ENCODE measurements at places on chromosomes 3 and 15. TPM values are rescaled to one million over a fixed set of nuclear protein-coding genes. Genes with fewer than 3 reads are reported as not detected.
A peak's percentile ranks its signal among the peaks of the same experiment; 100 is the strongest.

Gene PPP1R14D
- not detected for total RNA-seq

Gene GPR156
- total RNA-seq: 0.24 TPM

Gene ITIH1
- not detected for total RNA-seq

Gene SIDT1
- 1.3 TPM for total RNA-seq

Gene TRIM69
- 70.0 TPM for total RNA-seq

Gene SENP5
- total RNA-seq: 22.9 TPM

- no peak overlapping the region for H3K27ac ChIP-seq
- no peak overlapping the region for H3K4me3 ChIP-seq
- H3K36me3 ChIP-seq: no peaks in the 10 kb centered on the region
- DNase-seq: no peak
Measured at GRCh38 chr15:29226436-29227208, 43.0 kb downstream of the NSMCE3 start.

DNA sequence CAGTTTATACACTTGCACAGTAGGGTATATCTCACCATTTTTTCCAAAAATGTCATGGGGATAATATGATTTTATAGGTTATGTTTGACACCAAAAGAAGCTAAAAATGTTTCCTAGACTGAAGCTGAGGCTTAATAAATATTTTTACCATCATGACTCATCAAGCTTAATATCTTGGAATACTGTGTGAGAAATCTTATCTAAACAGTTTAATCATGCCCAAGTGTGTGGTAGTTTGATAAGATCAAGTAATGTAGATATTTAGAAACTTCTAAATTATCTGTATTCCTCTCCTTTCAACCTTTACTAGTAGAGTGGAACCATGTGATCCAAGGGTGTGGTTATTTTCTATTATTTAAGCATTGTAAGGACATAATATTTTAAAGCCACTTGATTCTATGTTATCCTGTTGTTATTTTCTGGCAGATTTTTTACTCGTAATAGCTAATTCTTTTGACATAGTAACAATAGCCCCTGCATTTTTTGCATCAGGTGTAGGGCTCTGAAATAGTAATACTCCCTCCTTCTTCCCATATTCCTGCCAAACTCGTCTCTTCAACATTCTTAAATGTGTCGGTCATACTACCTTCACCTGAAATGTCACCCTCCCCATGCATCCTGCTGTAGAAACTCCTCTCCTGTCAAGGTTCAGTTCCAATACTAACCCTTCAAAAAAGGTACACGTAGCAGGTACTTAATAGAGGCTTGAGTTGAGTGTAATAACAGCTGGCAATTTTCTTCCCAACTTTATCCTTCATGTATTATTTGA is 729.6 kb downstream of the NLGN1 start:
- H3K36me3 ChIP-seq: no peaks in the 10 kb centered on the region
- H3K27me3 ChIP-seq: no peaks in the 10 kb centered on the region
- no peak overlapping the region for H3K4me3 ChIP-seq
- H3K27ac ChIP-seq: no peak overlapping the region
- H3K4me1 ChIP-seq: no peaks in the 10 kb centered on the region

- DNase-seq: peak; percentile 30
- H3K27me3 ChIP-seq: no peaks in the 10 kb centered on the region
- H3K27ac ChIP-seq: no peak overlapping the region
- peaks cover 8% of the 10 kb centered on the region for H3K4me1 ChIP-seq
Measured at GRCh38 chr3:142987707-142988106, 13.7 kb upstream of the U2SURP start.

- no peaks in the 10 kb centered on the region for H3K36me3 ChIP-seq
- H3K4me3 ChIP-seq: no peak overlapping the region
- H3K4me1 ChIP-seq: no peaks in the 10 kb centered on the region
- H3K27ac ChIP-seq: no peak overlapping the region
- no peak for DNase-seq
Measured at GRCh38 chr3:155323063-155323666, 29.7 kb upstream of the STRIT1 start.

- no peaks in the 10 kb centered on the region for H3K27me3 ChIP-seq
- H3K36me3 ChIP-seq: peaks cover 38% of the 10 kb centered on the region
- no peak overlapping the region for H3K4me3 ChIP-seq
- no peak overlapping the region for H3K27ac ChIP-seq
Measured at GRCh38 chr15:90959894-90960293, 5.2 kb downstream of the RCCD1 start.

DNA sequence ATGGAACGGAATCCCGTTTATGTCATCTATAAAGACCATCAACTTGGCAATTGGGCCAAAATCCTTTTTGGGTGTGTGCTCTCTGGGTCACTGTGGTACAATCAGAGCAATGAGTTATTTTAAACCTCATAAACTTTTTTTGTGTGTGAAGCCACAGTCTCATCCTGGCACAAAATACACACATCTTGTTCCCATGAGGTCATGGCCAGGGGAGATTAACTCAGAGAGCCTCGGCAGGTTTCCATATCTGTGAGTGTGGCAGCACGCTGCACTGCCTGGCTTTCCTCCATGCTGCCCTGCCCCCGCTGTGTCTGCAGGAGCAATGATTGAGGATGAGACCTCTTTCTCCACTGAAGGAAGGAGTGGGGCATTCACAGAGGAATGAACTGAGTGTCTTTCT is 54.0 kb upstream of the DLG1 start:
- peak; percentile 88 for DNase-seq
- no peaks in the 10 kb centered on the region for H3K36me3 ChIP-seq
- H3K4me3 ChIP-seq: no peak overlapping the region
- peaks cover 40% of the 10 kb centered on the region for H3K4me1 ChIP-seq
- H3K27ac ChIP-seq: peak overlapping the region; percentile 78

- no peak overlapping the region for H3K27ac ChIP-seq
- H3K36me3 ChIP-seq: no peaks in the 10 kb centered on the region
- no peak for DNase-seq
- H3K4me3 ChIP-seq: peak overlapping the region; percentile 69
- peaks cover 6% of the 10 kb centered on the region for H3K27me3 ChIP-seq
Measured at GRCh38 chr3:33278163-33278562, 921 bp downstream of the FBXL2 start.

DNA sequence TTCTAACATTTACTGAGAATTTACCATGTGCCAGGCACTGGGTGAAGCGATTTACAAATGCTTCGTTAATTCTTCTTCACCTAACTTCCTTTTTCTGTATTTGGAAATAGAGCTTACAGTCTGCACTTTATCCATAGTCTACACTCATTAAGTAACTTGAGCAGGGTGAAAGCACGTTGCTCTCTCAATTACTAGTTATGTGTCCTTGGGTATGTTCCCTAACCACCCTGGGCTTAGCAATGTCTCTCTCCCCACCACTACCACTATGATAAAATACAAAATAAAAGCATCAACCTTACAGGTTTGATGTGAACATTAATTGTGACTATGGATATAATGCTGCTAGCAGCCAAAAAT is 172.9 kb upstream of the SLC2A2 start:
- H3K4me3 ChIP-seq: no peak overlapping the region
- no peaks in the 10 kb centered on the region for H3K27me3 ChIP-seq
- no peaks in the 10 kb centered on the region for H3K36me3 ChIP-seq
- peaks cover 7% of the 10 kb centered on the region for H3K4me1 ChIP-seq

DNA sequence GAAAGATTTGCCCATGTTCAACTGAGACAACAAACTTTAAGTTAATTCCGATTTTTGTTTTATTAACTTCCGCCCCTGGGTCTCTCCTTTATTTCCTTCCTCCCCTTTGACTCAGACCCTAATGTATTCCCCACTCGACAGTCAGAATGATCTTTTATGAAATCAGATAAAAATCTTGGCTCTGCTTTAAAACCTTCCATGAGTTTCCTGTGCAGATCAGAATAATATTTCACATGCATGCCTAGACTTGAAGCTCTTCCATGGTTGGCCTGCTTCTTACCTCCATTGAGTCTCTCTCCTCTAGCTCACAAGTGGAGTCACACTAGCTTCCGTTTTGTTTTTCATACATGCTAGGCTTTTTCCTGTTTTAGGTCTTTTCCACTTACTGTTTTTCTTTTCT is 116.8 kb upstream of the SPATA16 start:
- no peak overlapping the region for H3K4me3 ChIP-seq
- no peaks in the 10 kb centered on the region for H3K4me1 ChIP-seq
- no peaks in the 10 kb centered on the region for H3K27me3 ChIP-seq
- DNase-seq: no peak

- no peak overlapping the region for H3K27ac ChIP-seq
- no peaks in the 10 kb centered on the region for H3K27me3 ChIP-seq
- no peak overlapping the region for H3K4me3 ChIP-seq
- no peaks in the 10 kb centered on the region for H3K36me3 ChIP-seq
Measured at GRCh38 chr3:168213920-168214319, 118.2 kb upstream of the GOLIM4 start.

DNA sequence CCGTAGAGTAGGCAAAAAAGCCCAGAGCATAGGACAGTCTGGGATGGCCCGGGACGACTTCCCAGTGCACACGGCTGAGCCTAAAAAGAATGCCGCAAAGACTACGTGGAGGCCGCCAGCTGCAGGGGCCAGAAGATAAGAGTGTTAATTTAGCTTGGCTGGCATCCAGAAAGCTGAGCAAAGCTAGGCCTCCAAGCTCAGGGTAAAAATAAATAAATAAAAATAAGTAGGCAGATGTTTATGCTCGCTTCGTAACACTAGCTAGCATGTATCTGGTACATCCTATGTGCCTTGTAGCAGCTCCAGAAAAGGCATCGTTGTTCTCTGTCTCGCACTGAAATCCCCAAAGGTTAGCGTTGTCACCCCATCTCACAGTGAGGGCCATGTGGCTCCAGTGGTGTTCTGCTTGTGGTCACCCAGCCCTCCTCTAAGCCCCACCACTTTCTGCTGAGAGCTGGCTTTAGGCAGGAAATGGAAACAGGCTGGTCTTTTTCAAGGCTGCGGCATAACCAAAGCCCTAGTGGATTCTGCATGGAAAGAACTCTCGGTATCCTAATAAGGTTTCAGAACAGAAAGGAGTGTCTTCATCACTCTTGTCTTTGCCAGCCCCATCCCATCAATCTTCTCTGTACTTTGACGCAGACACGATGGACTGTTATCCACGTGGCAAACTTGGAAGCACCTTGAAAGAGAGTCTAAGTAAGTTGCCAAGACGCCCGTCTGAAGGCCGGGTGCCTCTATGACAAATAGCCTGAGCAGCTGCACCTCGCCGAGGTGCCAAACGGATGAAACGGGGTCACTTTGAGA is 58.1 kb upstream of the MEF2A start:
- no peaks in the 10 kb centered on the region for H3K36me3 ChIP-seq
- peak overlapping the region; percentile 64 for H3K27ac ChIP-seq
- H3K27me3 ChIP-seq: no peaks in the 10 kb centered on the region
- peak overlapping the region; percentile 14 for H3K4me3 ChIP-seq
- H3K4me1 ChIP-seq: peaks cover 94% of the 10 kb centered on the region

DNA sequence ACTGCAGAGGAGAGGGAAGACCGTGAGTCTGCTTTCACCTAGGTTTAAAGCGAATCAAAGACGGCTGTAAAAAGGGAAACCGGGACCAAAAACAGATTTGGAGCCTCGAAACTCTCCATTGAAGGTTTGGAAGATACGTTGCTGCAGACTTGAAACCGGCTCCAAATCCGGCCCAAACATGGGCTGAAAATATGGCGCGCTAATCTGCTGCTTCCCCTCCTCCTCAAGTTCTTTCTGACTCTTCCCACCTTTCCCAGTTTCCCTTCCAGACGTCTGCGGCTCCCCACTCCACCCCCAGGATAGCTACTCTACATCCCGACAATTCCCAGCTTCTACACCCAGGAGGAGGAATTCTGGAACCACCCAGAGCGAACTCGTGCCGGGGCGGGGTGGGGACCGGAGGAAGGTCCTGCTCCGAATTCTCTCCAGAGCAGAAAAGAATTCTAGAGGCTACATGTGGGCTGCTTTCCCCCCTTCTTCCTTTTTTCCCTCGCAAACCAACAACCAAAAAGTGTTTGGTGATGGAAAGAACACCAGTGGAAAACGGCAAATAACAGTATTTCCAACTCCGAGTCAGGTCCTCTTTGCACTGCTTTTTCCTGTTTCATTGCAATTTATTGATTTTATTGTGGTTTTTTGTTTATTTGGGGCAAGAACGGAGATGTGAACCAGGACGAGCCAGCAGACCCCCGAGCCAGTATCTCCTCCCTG is 8.5 kb downstream of the EOMES start:
- peaks cover 64% of the 10 kb centered on the region for H3K27me3 ChIP-seq
- no peak overlapping the region for H3K27ac ChIP-seq
- H3K4me1 ChIP-seq: peaks cover 5% of the 10 kb centered on the region
- H3K4me3 ChIP-seq: peak overlapping the region; percentile 24

GRCh38 chr3:97968376-97968775 is 3.9 kb downstream of the RIOX2 start:
- H3K27ac ChIP-seq: no peak overlapping the region
- H3K4me3 ChIP-seq: no peak overlapping the region
- DNase-seq: no peak

DNA sequence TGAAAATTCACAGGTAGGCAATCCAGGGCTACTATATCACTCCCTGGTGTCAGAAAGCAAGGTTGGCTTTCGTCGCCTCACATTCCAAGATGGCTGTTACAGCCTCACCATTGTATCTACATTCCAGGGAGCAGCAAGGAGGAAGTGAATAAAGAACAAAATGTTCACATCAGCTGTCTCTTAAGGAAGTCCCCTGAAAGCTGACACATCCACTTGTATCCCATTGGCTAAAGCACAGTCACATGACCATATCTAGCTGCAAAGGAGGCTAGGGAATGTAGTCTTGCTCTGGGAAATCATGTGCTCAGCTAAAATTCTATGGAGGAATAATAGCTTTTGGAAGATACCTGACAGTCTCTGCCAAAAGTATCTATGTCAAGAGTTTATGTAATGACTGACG is 12.8 kb upstream of the GATA2 start:
- peaks cover 12% of the 10 kb centered on the region for H3K27me3 ChIP-seq
- no peaks in the 10 kb centered on the region for H3K36me3 ChIP-seq
- H3K27ac ChIP-seq: no peak overlapping the region
- H3K4me1 ChIP-seq: no peaks in the 10 kb centered on the region

DNA sequence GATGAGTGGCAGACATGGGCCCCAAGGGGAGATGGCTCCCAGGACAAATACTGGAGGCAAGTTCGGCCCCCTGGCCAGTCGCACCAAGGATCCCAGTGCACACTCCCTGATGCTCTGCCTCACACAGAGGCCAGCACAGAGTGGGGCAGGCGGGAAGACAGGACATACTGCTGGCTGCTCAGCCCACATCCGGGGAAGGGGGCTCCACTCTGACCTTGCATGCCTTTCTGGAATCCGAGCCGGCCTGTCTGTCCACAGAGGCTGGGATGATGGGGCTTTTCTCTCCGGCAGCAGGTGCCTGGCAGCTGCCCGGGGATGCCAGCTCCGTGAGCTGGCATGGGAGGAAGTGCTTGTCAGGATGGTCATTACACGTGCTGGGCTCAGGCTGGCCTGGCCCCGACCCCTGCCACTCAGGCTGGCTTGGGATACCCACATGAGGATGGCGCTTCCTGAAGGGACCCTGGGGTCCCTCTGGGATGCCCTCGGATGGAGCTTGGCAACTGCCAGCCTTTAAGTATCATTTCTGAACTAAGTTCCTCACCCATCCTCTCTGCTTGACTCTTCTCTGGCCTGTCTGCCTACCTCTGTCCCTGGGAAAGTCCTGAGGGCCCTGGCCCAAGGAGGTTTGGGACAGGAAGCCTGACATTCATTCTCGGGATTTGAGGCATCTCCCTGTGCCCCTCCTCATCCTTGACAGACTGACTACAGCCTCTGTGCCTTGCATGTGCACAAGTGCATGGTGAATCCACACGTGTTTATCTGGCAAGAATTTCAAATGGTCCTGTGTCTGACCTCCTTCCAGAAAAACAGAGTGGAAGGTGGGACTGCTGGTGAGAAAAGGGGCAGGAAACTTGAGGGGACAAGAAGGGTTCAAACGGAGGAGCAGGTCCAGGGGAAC is 46.5 kb downstream of the EXOG start:
- peak overlapping the region; percentile 93 for H3K27ac ChIP-seq
- H3K4me3 ChIP-seq: no peak overlapping the region
- no peaks in the 10 kb centered on the region for H3K27me3 ChIP-seq
- H3K4me1 ChIP-seq: peaks cover 33% of the 10 kb centered on the region
- no peaks in the 10 kb centered on the region for H3K36me3 ChIP-seq
- DNase-seq: peak; percentile 54
